ENCODE measurements at places on chromosomes 4 and X. TPM values are rescaled to one million over a fixed set of nuclear protein-coding genes. Genes with fewer than 3 reads are reported as not detected.

- H3K27me3 ChIP-seq = no peaks in the 10 kb centered on the region
- H3K27ac ChIP-seq = peak overlapping the region; percentile 73
- H3K4me3 ChIP-seq = no peak overlapping the region
- no peaks in the 10 kb centered on the region for H3K36me3 ChIP-seq
- no peak for DNase-seq
These were observed 5.2 kb downstream of the KLF3 start for GRCh38 chr4:38669208-38669607.

GRCh38 chr4:125676583-125676982 lies 361.8 kb downstream of the FAT4 start:
- DNase-seq = no peak
- no peak overlapping the region for H3K4me3 ChIP-seq
- no peaks in the 10 kb centered on the region for H3K36me3 ChIP-seq
- no peak overlapping the region for H3K27ac ChIP-seq
- no peaks in the 10 kb centered on the region for H3K4me1 ChIP-seq

Gene CFAP299
- total RNA-seq = not detected

Gene STOX2
- total RNA-seq = not detected

Gene ERCC6L
- total RNA-seq = 0.34 TPM

Gene ARL13A
- total RNA-seq = not detected

DNA sequence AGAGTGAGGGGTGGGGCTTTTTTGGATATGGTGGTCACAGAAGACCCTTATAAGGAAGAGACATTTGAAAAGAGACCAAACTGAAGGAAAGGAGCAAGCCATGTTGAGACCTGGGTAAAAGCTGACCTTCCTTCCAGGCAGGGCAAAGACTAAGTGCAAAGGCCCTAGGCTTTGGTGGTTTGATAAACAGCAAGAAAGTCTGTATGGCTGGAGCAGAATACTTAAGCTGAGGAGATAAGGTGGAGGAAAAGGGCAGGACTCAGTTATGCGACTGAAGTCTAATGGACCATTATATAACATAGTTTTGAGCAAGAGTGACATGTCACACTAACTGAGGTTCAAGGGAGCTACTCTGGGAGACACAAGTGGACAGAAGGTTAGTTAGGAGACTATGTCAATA lies 20.0 kb downstream of the SH3RF1 start:
- H3K27me3 ChIP-seq = no peaks in the 10 kb centered on the region
- H3K36me3 ChIP-seq = no peaks in the 10 kb centered on the region
- no peak overlapping the region for H3K4me3 ChIP-seq
- no peak for DNase-seq
- H3K27ac ChIP-seq = no peak overlapping the region

DNA sequence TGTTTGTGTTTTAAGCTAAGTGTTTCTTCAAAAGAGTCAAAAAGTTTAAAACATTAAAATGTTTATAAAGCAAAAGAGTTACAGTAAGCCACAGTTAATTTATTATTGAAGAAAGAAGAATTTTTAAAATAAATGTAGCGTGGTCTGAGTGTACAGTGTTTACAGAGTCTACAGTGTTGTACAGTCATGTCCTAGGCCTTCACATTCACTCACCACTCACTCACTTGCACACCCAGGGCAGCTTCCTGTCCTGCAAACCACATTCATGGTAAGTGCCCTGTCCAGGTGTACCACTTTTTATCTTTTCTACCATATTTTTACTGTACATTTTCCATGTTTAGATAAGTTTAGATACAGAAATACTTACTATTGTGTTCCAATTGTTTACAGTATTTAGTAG lies 239.7 kb upstream of the AGA start:
- H3K27ac ChIP-seq = no peak overlapping the region
- no peaks in the 10 kb centered on the region for H3K27me3 ChIP-seq
- no peaks in the 10 kb centered on the region for H3K4me1 ChIP-seq
- no peak overlapping the region for H3K4me3 ChIP-seq
- DNase-seq = no peak
- H3K36me3 ChIP-seq = no peaks in the 10 kb centered on the region

Gene STEEP1
- total RNA-seq = 27.6 TPM

GRCh38 chr4:170079981-170080380 lies 9.8 kb downstream of the AADAT start:
- H3K4me3 ChIP-seq = no peak overlapping the region
- H3K27ac ChIP-seq = no peak overlapping the region
- no peaks in the 10 kb centered on the region for H3K4me1 ChIP-seq
- H3K27me3 ChIP-seq = no peaks in the 10 kb centered on the region
- H3K36me3 ChIP-seq = no peaks in the 10 kb centered on the region

Gene NSUN7
- 33.1 TPM for total RNA-seq

DNA sequence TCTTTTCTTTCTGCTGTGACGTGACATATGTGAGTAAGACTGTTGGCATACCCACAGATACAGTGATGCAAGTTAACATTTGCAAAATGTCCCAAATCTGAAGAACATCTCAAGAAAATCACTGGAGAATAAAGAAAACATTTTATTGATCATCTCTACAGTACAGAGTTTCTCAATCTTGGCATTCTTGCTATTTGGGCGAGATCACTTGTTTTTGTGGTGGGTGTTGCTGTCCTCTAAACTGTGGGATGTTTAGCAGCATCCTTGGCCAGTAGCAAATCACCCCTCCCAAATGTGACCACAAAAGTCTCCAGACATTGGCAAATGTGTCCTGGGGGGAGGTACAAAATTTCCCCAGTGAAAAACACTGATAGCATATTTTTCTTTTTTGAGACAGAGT lies 28.8 kb downstream of the AMELX start:
- no peaks in the 10 kb centered on the region for H3K36me3 ChIP-seq
- no peak overlapping the region for H3K27ac ChIP-seq
- no peak for DNase-seq
- H3K4me1 ChIP-seq = no peaks in the 10 kb centered on the region
- H3K4me3 ChIP-seq = no peak overlapping the region
- H3K27me3 ChIP-seq = no peaks in the 10 kb centered on the region

DNA sequence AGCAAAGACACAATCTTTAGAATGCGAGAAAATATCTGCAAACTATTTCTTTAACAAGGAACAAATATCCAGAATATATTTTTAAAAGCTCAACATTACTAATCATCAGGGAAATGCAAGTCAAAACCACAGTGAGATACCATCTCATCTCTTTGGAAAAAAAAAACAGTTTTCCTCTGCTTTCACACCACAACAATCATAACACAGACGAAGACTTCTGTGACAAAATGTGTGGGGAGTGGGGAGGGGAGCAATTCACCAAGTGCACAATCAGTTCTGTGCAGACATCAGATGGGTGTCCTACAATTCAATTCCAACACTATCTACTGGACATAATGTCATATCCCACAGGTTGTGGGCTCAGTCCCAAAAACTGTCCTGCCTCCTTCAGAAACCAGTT lies 293.2 kb upstream of the SLC7A11 start:
- H3K27ac ChIP-seq = no peak overlapping the region
- no peak for DNase-seq
- no peaks in the 10 kb centered on the region for H3K27me3 ChIP-seq
- H3K4me3 ChIP-seq = no peak overlapping the region
- H3K36me3 ChIP-seq = no peaks in the 10 kb centered on the region

GRCh38 chr4:172786039-172786792 lies 382.4 kb upstream of the GALNT7 start:
- no peaks in the 10 kb centered on the region for H3K27me3 ChIP-seq
- DNase-seq = no peak
- no peaks in the 10 kb centered on the region for H3K4me1 ChIP-seq
- H3K27ac ChIP-seq = no peak overlapping the region
- no peak overlapping the region for H3K4me3 ChIP-seq

DNA sequence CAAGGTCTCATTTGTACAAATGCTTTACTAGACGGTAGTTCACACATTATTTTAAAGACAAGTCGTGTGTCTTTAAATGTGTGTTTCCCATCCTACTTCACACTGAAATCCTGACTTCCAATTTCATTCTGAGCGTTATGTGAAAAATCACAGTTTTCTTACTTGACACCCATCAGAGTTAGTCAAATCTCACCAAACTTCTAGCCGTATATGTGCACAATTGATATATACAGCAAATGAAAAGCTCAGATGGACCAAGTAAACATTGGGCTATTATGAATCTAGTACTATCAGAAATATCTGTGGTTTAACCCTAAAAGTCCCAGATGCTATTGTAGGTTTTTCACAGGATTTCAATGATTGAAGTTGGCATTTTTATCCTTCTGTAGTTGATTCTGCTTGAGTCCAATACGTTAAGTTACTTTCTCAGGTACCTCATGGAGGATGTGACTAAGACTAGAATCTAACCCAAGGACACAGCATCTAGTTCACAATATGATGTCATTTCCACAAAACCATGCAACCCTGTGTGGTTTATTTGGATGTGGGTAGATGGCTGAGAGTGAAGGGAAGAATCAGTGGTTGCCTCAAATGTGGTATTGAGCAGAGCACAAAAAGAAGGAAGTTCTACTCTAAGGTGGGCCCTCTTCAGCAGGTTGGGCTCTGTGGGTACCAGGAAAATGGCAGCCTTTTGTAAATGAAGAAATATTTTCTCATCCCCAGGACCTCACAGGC lies 22.1 kb upstream of the TRIM60 start:
- H3K4me1 ChIP-seq = no peaks in the 10 kb centered on the region
- H3K27ac ChIP-seq = no peak overlapping the region
- H3K27me3 ChIP-seq = no peaks in the 10 kb centered on the region
- DNase-seq = no peak
- H3K4me3 ChIP-seq = no peak overlapping the region

DNA sequence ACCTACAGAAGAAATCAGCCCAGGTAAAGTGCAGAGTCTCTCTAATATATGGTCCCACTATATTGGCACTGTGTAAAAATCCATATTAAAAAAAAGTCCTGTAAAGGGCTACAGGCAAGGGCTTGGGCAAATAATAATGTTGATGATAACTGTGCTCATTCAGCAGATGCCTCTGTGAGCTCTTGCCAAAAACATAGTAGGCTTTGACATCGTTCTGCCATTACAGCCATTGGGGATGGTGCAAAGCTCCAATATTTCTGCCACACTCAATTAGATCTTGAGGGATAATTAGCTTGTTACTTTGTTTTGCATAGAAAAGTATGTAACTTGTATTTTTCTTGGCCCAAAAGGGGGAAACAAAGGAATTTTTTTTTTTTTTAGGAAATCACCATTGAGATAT lies 645.5 kb upstream of the FAM241A start:
- DNase-seq = no peak
- no peak overlapping the region for H3K27ac ChIP-seq
- no peaks in the 10 kb centered on the region for H3K27me3 ChIP-seq
- H3K4me3 ChIP-seq = no peak overlapping the region
- no peaks in the 10 kb centered on the region for H3K36me3 ChIP-seq

DNA sequence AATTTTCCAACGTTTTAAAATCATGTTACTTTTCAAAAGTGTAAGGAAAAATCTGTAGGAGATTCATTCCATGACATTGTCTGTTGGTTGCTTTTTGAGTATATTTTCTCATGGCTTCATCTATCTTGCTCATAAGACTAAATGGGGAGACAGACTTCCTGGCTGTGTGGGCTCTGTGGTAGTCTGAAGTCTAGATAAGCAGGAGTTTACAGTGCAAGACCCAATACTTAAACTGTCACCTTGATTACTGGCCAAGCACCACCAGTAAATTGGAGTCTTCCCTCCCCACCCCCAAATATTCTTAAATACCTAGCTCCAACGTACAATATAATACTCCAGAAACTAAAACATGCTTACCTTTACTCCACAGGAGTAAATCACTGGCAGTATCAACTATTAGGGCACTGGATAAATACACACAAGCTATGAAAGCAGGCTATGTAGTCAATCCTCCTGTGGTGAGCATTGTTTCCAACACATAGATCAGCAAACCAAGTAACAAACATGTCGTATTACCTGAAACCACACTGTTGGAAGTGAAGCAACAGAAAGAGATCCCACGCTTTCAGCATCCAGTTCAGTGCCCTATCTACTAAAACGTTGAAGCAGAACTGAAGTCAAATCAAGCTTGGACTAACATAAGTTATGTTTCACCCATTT lies 6.2 kb downstream of the HNRNPD start:
- no peak for DNase-seq
- H3K4me3 ChIP-seq = no peak overlapping the region
- H3K27me3 ChIP-seq = no peaks in the 10 kb centered on the region
- peaks cover 68% of the 10 kb centered on the region for H3K4me1 ChIP-seq
- peaks cover 8% of the 10 kb centered on the region for H3K36me3 ChIP-seq
- H3K27ac ChIP-seq = no peak overlapping the region

Gene NR3C2
- 21.3 TPM for total RNA-seq

Gene STATH
- total RNA-seq = not detected

DNA sequence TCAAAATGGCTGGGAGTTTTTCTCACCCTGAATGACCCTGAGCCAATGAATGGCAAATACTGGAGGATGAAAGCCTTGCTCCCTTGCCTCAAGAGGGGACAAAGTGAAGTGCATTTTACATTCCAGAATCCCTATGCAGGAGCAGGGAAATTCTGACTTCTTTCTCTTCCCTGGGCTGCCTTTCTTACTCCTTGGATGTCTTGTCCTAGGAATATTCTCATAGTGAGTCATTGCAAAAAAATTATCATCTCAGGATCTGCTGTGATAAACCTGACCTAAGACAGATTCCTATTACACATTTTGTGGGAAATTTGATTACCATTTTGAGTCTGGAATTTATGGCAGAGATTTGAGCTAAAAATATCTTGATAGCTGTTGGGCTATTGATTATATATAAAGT lies 199.9 kb downstream of the TMA16 start:
- H3K27ac ChIP-seq = no peak overlapping the region
- no peaks in the 10 kb centered on the region for H3K36me3 ChIP-seq
- no peaks in the 10 kb centered on the region for H3K4me1 ChIP-seq
- H3K4me3 ChIP-seq = no peak overlapping the region

Gene CSAG2
- total RNA-seq = not detected

DNA sequence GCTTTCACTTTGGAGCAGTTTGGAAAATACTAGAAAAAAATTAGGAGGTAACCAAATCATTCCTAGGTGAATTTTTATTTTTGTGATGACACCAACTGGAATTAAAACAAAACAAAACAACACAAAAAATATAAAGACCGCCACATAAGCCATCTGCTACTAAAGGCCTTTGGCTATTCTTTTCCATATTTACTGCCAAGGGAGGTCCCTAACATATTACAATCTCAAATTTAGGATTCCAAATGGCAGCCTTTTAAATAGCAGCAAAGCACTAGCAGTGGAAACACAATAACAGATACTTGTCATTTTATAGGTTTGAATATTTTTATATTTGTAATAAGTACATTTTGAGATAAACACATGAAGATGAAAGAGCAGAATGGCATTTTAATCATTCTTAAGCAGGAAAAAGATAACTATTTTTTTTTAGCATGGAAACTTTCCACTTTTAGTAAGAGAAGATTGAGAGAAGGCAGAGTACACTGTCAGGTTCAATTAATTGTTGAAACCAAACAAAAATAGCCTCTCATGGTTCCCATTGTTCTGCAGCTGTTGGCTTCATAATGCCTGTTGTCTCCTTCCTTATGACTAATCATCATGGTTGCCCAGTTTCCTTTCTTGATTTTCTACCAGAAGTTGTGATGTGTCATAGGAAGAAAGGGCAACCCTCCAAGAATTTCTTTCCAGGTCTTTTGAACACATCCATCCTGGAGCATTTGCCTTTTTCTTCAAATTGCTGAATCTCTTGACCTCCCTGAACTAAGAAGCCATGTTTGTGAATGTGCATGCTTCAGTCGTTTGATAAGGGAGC lies 219.0 kb upstream of the EMCN start:
- no peak overlapping the region for H3K4me3 ChIP-seq
- H3K27me3 ChIP-seq = no peaks in the 10 kb centered on the region
- DNase-seq = no peak
- H3K27ac ChIP-seq = no peak overlapping the region
- H3K4me1 ChIP-seq = no peaks in the 10 kb centered on the region

Measured in B cell (primary cell).